Endodermal cell (in vitro differentiated cells): ENCODE measurements at places on chromosomes 16 and 17. TPM values are rescaled to one million over a fixed set of nuclear protein-coding genes. Genes with fewer than 3 reads are reported as not detected.
A peak's percentile ranks its signal among the peaks of the same experiment; 100 is the strongest.

PRAC2 gene
- not detected in 3 replicates for total RNA-seq

TPPP3 gene
- total RNA-seq = 0.73 to 1.6 TPM (median 1.2 TPM) in 3 replicates

ITGAL gene
- total RNA-seq = 0.61 TPM in 1 of 3 replicates, not detected in the others

CD300H gene
- not detected in 3 replicates for total RNA-seq

NOD2 gene
- 0.07 and 0.33 TPM in 2 replicates for total RNA-seq

GRCh38 chr17:39197380-39198185 lies at the start of gene CACNB1:
TSS of gene CACNB1 (minus strand) at chr17:39197669. CDS start at chr17:39197495, 174 bp downstream.
- peak; percentile 98 for DNase-seq

DNA sequence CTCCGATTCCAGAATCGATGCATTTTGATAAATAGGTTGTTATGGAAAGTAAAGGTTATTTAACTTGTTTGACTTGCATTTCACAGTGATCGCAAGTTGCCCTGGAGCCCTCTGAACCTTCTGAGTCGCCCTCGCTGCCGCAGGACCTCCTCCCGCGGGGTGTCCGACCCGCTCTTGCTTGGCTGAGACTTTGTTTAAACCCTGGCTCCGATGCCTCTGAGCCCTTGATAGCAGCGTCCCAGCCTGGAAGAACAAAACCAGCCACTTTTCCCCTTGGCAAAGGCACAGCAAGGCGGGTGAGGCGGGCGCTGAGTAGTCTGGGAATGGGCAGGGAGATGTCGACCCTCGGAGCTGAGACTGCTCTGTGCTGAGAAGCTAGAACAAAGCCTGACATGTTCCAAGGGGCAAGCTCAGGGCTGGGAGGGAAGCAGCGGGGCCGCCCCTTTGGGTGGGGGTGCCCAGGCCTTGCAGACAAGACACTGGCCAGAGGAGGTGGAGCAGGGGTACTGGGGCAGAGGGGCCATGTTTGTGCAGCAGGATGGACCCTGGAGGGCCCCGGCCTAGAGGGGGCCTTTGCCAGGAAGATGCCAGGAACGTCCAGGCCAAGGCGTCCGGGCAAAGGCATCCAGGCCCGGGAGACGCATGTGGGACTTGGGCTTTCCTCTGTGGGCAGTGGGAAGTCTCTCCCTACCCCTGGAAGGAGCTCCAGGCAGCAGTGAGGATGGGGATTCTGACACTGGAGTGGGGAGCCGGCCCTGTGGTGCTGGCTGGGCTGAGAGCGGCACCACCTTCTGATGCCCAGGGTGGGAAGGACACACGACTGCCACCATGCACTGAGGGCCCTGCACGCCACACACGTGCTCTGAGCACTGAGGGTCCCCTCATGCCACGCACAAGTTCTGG lies 30.3 kb upstream of the CDH15 start:
- no peak for DNase-seq

GRCh38 chr16:57797216-57797525 lies 5.1 kb downstream of the KIFC3 start:
- no peak for DNase-seq

DNA sequence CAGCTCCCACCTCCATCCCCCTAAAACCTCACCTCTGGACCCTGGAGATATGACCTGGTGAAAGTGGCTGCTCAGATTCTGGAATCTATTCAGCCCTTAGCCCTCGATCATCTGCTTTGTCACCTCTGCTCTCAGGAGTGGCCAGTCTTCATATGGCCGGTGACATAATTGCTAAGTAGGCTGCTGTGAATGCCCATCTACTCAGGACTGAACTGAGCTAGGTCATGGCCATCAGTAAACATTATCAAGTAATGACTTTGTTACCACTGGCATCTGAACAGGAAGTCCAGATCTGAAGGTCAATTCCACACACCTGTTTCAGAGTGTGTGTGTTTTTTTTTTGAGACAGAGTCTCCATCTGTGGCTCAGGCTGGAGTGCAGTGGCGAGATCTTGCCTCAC lies 78.6 kb downstream of the CDK5R1 start:
- DNase-seq = no peak

DNA sequence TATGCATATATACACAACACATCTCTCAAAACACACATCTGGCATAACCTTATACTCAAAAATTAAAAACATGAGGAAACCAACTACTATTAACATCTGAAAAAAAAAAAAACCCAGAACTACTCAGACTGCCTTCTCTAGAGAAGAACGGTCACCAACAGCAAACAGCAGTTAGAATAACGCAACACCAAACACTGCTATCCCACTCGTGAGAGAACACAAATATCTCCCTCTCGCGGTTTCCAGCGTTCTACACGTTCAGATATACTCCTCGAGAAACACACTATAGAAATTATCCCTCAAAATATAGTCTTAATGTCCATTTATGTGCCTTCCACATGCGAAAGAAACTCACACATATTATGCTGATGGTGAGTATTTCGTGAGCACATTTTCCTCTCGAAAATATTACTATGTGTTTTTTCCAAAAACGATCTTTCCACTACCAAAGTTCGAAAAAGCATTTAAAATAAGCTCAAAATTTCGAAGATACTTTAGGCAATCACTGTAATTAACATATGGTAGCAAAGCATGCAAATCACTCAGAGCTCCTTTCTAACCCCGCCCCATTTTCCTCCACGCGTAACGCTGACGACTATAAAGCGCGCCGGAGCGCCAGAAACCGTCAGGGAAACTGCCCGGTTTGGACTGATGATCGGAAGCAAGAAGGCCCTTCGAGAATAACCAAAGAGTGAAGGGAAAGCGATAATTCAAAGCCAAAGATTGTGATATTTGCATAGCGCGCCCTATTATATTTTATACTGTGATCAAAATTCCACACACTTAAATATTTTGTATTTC lies 60.1 kb downstream of the TEX14 start:
- peak; percentile 99 for DNase-seq

- DNase-seq = peak; percentile 86
Measured at GRCh38 chr16:57998486-57998885, 2.0 kb downstream of the ZNF319 start.

- peak; percentile 99 for DNase-seq
Measured at GRCh38 chr16:588889-589657, 793 bp upstream of the RAB40C start.

GRCh38 chr16:88685156-88686061 lies 898 bp downstream of the SNAI3 start:
- peak; percentile 77 for DNase-seq

DNA sequence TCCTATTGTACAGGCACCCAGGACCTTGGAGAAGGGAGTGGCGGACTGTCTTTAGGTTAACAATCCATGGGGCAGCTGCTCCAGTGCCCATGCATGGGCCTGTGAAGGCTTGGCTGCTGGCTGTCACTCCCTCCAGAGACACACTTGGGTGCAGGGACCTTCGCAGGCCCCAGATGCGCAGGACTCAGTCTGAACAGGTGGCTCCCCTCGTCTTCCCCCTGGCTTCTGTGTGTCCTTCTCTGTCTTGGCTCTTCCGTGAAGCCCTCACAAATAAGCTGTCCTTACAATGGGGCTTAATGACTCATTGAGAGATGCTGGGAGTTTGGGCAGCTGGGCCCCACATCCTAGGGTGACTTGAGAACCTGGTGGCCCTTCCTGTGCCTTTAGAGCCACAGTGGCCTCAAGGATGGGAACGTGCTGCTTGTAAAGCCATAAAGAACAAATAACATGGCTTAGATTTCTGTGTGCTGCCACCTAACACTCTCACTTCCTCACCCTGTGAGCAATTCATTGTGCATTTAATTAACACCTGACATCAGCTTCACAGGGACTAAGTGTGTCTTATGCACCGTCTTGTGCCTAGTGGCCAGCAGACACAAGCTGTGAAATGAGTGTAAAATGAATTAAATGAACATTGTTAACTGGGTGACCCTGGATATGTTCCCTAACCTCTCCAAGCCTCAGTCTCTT lies 340.7 kb downstream of the SNX29 start:
- no peak for DNase-seq

GRCh38 chr17:15490634-15491261 lies 23.3 kb upstream of the CDRT4 start:
- peak; percentile 96 for DNase-seq

GRCh38 chr16:19737306-19738038 lies 19.4 kb downstream of the IQCK start:
- DNase-seq = no peak

DNA sequence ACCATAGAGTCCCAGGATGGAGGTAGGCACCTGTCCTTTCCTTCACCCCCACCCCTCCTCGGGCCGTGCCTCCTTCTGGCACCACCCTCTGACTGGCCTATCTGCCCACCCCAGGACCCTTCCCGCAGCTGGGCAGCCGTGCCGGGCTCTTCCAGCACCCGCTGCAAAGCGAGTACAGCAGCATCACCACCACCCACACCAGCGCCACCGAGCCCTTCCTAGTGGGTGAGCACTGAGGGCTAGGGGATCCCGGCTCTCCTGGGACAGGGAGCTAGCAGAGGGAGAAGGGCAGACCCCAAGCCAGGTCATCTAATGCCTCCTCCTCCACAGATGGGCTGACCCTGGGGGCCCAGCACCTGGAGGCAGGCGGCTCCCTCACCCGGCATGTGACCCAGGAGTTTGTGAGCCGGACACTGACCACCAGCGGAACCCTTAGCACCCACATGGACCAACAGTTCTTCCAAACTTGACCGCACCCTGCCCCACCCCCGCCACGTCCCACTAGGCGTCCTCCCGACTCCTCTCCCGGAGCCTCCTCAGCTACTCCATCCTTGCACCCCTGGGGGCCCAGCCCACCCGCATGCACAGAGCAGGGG lies 7.8 kb downstream of the GALK1 start:
- no peak for DNase-seq

GRCh38 chr17:32287804-32288511 lies 22.3 kb downstream of the RHBDL3 start:
- DNase-seq = peak; percentile 87
